ENCODE measurements at places on chromosomes 5 and 9. TPM values are rescaled to one million over a fixed set of nuclear protein-coding genes. Genes with fewer than 3 reads are reported as not detected.

Gene RASGEF1C
- 0.76 TPM for polyA plus RNA-seq

GRCh38 chr5:36507332-36507952 lies 99.0 kb upstream of the SLC1A3 start:
- peak; percentile 36 for DNase-seq

Gene SLC9A3
- polyA plus RNA-seq = 42.2 TPM

DNA sequence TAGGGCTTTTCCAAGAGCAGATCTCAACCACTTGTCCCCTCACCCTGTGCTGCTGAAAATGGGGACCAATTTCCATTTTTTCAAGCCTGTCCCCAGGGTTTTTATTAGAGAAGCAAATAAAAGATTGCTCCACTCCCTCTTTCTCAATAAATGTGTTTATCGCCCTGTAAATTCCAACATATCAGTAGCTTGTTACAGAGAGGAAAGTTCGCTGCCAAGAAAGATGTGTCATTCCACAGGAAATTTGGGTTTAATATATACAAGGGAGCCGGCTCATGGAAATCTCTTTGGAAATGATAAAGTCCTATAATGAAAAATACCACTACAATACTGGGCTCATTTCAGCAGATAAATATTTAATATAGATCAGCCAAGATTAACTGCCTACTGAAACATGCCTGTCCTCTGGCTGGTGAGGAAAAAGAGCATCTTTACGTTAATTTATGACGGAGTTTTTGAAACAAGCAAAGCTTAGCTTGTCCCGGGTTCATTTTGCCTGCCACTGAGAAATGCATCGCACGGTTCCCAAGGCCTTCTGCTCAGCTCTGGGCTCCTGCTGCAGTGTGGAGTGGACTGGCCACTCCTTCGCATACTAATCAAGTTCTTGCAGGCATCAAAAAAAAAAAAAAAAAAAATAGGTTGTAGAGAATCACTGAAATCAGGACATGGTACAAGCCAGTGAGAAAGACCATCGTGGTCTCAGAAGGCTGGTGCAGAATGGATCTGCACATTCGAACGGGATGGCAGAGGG lies 84.5 kb downstream of the BRINP1 start:
- DNase-seq = no peak

DNA sequence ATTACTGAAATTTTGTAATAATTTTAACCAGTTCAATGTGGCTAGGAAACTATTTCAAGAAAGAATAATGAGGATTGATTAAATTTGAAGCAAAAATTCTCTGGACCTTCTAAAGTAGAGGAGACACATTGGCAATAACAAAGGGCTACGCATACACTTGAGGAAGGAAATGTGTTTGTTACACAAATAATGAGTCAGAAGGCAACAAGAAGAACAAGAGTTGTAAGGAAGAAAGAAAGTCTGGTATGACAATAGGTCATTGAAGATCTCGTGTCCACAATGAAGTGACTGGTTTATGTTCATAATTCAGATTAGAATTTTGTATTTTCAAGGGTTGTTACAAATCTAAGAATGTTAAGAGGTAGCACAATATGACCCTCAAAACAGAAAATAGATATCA lies 25.8 kb downstream of the ST8SIA4 start:
- DNase-seq = no peak

DNA sequence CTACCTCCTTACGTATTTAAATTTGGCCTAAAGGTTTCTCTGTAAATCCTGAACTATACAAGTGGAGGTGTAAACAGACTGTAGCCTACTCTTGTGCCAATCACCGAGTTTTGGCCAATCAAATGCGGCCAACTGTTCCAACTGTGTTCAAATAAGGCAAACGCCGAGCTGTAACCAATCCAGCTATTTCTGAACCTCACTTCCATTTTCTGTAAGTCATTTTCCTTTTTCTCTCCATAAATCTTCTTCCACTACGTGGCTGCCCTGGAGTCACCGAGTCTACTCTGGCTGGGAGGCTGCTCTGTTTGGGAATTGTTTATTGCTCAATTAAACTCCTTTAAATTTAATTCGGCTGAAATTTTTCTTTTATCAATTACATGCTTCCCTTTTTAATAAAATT lies 58.4 kb downstream of the S1PR3 start:
- DNase-seq = no peak

- DNase-seq = no peak
Measured at GRCh38 chr9:132116583-132116982, 36.9 kb upstream of the MED27 start.

Gene RIC1
- 28.5 TPM for polyA plus RNA-seq

- DNase-seq = no peak
Measured at GRCh38 chr5:160769301-160769700, 82.7 kb downstream of the ATP10B start.

Gene POLR3G
- 2.1 TPM for polyA plus RNA-seq

GRCh38 chr5:108857905-108858304 lies 110.2 kb downstream of the FER start:
- no peak for DNase-seq

GRCh38 chr5:173018358-173018757 lies 34.8 kb downstream of the ATP6V0E1 start:
- no peak for DNase-seq

Gene RARS1
- 69.1 TPM for polyA plus RNA-seq

DNA sequence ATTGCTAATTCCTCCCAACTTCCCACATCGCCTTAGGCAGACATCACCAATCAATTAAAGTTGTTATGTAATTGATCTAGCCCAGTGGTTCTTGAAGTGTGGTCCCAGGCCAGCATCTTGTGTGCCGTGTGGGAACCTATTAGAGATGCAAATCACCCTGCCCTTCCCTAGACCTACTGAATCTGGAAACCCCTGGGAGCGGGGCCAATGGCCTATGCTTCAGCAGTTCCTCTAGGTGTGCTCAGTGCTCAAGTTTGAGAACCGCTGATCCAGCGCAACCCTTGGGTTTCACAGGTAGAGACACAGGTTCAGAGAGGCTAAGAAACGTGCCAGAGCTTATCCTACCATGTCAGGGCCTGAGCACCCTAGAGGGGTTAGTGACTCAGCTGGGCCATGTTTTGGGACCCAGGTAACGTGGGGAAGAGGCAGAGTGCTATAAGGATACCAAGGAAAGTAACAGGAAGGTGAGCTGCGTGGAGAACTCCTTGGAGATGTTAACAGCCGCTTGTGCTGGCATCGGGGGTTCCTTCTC lies 4.4 kb downstream of the SLC34A1 start:
- no peak for DNase-seq

DNA sequence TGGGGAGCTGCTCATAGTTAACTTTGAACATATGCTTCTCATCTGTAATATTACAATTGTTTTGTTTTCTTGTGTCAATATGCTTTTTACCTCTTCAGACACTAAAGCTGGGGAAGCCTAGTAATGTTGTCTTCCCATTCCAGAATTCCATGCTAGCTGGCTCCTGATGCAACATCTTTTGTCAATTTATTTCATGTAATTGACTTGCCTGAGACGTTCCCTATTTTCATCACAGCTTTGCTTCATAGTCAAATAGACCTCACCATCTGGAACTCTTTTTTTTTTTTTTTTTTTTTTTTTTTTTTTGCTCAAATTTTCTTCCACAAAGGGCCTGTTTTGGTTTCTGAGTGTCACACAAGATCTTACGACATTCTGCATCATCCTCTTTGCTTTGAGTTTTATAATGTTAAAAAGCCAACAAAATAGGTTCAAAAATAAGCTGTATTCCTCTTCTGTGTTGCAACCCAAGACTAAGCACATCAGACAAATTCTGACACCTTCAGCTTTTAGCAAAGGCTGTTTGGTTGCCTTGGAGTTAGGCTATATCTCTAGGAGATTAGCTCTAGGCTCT lies 235.2 kb downstream of the NR3C1 start:
- no peak for DNase-seq

GRCh38 chr5:60540856-60541805 lies 158.8 kb downstream of the DEPDC1B start:
- no peak for DNase-seq

- DNase-seq = no peak
Measured at GRCh38 chr5:119678351-119679028, 49.1 kb downstream of the FAM170A start.

- DNase-seq = no peak
Measured at GRCh38 chr5:106140101-106140500, 1530.6 kb downstream of the EFNA5 start.

GRCh38 chr9:29078063-29078666 lies 1504.9 kb upstream of the C9orf72 start:
- DNase-seq = no peak

- peak; percentile 11 for DNase-seq
Measured at GRCh38 chr5:65481171-65481581, 544 bp downstream of the ADAMTS6 start.

GRCh38 chr9:98861781-98862504 lies 54.5 kb downstream of the GALNT12 start:
- no peak for DNase-seq

Gene NR4A3
- 2.4 TPM for polyA plus RNA-seq

DNA sequence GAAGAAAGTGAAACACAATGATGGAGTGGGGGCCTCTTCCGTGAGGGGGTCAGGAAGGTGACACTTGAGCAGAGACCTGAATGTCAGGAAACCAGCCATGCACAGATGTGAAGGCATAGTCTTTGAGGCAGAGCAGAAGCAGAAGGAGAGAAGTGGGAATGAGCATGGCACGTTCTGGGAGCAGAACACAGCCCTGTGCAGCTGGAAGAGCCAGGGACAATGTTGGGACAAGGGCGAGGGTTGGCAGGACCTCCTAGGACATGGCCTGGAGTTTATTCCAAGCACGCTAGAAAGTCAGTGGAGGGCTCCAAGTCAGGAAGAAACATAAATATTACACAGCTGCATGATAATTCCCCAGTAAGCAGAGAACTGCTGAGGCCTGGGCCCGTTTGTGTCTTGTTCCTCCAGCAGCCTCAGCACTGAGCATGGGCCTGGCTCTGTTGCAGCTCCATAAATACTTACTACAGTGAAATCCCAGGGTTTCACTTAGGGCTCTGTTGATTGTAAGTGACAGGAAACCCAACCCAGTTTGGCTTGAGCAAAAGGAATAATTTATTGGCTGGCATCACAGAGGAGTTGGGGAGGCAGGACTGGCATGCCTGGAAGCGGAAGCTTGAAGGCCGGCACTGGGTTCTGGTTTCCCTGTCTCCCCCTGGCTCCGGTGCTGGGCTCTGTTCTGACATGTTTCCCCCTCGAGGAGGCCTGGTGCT lies 66.2 kb downstream of the MVB12B start:
- DNase-seq = no peak

DNA sequence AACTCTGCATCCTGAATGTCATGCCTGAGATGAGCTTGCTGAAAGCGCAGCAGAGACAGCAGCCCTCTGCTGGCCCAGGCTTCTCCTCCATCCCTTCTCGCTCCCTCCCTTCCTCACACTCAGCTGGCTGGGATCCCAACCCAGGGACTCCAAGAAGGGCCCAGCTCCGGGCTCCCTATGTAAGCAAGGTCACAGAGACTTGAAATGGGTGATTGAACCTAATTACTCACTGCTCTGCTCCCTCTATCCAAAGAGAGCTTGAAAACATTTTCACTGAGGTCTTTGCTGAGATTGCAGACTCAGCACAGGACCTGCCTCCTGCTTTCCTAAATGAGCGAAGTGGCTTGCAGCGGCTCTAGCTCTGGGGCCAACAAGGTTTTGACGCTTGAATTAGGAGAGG lies 42.8 kb downstream of the RAPGEF1 start:
- DNase-seq = peak; percentile 84

GRCh38 chr5:159156426-159157238 lies 52.7 kb downstream of the RNF145 start:
- DNase-seq = peak; percentile 61

GRCh38 chr5:1639757-1640156 lies 116.0 kb upstream of the LPCAT1 start:
- no peak for DNase-seq

- DNase-seq = peak; percentile 33
Measured at GRCh38 chr9:74742792-74743730, 144.7 kb downstream of the TRPM6 start.

Gene RNF180
- polyA plus RNA-seq = 8.8 TPM

Gene TSSK1B
- not detected for polyA plus RNA-seq

Data from renal cortex interstitium (tissue), 15 donors.